ENCODE measurements at places on chromosomes 7 and 10. TPM values are rescaled to one million over a fixed set of nuclear protein-coding genes. Genes with fewer than 3 reads are reported as not detected.

DNA sequence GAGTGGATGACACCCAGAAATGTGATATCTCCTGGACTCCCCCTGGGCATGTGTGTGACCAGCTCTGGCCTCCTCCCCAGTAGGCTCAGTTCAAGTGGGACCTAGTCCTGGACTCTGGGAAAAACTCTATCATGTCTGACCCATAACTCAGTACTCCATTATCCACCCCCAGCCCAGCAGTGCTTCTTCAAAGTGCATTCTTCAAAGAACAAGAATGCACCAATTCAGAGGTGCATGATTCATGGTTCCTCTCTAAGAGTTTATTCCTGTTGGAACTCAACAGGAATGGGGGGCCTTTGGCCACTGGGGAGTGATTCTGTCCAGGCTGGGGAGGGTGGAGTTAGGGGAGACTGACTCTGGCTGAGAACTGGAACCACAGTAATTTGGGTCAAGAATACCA, 173.6 kb upstream of the CXCL12 start:
- no peak for DNase-seq

- no peak for DNase-seq
Measured at GRCh38 chr10:127948791-127949190, 41.9 kb downstream of the PTPRE start.

The PNLIPRP1 gene
- total RNA-seq = not detected

The NKX1-2 gene
- total RNA-seq = 0.48 TPM

- DNase-seq = no peak
Measured at GRCh38 chr10:112201334-112201733, 17.8 kb upstream of the GPAM start.

DNA sequence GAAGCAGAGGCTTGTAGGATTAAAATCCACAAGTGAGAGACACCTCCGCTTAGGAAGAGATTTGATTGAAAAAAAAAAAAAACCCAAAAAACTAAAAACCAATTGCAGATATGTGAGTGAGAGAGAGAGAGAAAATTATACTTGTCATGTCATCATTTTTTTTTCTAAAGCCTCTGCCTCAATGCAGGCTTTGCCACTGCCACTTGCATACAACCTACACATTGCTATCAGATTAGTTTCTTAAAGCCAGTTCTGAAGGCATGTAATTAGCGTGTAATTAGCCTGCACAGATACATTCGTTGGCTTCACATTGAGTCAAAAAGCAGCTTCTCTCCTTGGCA, 86.1 kb upstream of the MTPN start:
- DNase-seq = no peak

DNA sequence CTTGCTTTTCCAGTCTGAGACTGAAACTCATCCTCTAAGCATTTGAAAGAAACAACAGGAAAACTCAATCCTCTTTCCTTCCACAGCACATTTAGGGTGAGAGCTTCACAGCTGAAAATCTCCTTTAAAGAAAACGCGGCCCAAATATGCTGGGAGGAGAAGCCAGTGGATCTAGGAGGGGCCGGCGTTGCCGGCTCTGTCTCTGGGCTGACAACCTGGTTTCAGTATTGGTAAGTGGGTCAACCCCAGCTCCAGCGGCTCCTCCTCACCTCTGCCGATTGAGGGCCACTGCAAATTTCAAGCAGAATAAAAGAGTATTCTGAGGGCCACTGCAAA, 75.3 kb upstream of the CPXM2 start:
- DNase-seq = no peak
